ENCODE measurements at places on chromosomes 5 and 9. TPM values are rescaled to one million over a fixed set of nuclear protein-coding genes. Genes with fewer than 3 reads are reported as not detected.
A peak's percentile ranks its signal among the peaks of the same experiment; 100 is the strongest.

- H3K27me3 ChIP-seq = no peaks in the 10 kb centered on the region
- H3K4me1 ChIP-seq = no peaks in the 10 kb centered on the region
- no peak overlapping the region for H3K27ac ChIP-seq
- no peaks in the 10 kb centered on the region for H3K36me3 ChIP-seq
Observed at GRCh38 chr9:107792596-107792995, 303.0 kb upstream of the KLF4 start.

Gene FCN2
- polyA plus RNA-seq = not detected

Gene KIAA1958
- polyA plus RNA-seq = 2.4 TPM

Gene ALDH7A1
- 3.3 TPM for polyA plus RNA-seq

Gene NMUR2
- polyA plus RNA-seq = not detected

DNA sequence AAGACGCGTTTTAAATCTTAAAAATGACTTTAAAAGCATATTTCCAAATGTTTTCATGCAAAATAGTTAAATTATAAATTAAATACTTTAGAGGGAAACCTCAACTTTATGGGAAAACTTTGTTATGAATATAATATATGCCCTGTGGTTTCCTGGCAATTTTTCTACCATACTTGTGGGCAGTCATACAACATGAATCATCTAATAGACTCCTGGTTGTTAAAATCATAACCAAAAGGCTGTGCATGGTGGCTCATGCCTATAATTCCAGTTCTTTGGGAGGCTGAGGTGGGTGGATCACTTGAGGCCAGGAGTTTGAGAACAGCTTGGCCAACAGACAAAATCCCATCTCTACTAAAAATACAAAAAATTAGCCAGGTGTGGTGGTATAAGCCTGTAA is 18.2 kb downstream of the ATP10B start:
- DNase-seq = no peak
- no peak overlapping the region for H3K4me3 ChIP-seq
- H3K27ac ChIP-seq = no peak overlapping the region
- no peaks in the 10 kb centered on the region for H3K36me3 ChIP-seq

Gene SCGB3A2
- not detected for polyA plus RNA-seq

- no peak overlapping the region for H3K4me3 ChIP-seq
- peaks cover 6% of the 10 kb centered on the region for H3K27me3 ChIP-seq
- no peaks in the 10 kb centered on the region for H3K4me1 ChIP-seq
Observed at GRCh38 chr9:113654605-113655428, 191.3 kb downstream of the RGS3 start.

GRCh38 chr5:158976035-158976434 is 123.7 kb downstream of the EBF1 start:
- no peak overlapping the region for H3K4me3 ChIP-seq
- H3K4me1 ChIP-seq = no peaks in the 10 kb centered on the region
- DNase-seq = no peak
- H3K27ac ChIP-seq = no peak overlapping the region

DNA sequence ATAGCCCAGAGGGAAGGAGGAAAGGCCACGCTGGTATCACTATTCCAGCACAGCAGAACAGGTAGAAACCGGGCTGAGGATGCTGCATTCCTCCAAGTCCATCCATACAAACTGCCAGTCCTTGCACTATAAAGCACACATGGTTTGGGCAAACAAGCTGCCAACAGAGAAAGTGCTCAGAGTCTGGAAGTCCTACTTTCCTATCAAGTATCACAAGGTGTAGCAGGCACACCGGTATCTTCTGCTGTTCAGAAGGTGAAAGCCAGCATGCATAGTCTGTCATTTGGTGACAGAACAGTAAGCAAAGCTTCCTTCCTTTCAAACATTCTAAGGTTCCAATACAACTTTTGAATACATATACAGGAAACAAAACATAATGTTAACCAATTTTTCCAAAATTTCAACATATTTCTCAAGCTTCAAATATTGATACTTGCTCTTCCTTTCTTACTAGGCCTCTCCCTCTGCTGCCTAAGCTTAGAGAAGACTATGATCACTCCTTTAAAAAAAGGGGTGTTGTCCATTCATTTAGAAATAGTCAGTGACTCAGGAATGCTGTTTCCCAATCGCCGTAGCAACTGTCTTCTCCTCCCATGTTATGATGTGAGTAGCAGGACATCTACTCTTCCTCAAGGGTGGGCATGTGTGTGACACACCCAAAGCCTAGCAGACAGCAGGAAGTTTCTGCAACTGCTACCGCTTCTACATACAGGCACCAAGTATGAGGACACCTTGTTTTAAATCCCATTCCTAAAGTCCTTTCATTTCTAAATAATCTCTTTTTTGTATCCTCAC is 14.7 kb downstream of the DIAPH1 start:
- H3K4me1 ChIP-seq = peaks cover 96% of the 10 kb centered on the region
- no peak for DNase-seq
- H3K4me3 ChIP-seq = peak overlapping the region; percentile 36
- H3K27me3 ChIP-seq = no peaks in the 10 kb centered on the region
- H3K36me3 ChIP-seq = no peaks in the 10 kb centered on the region
- peak overlapping the region; percentile 7 for H3K27ac ChIP-seq

DNA sequence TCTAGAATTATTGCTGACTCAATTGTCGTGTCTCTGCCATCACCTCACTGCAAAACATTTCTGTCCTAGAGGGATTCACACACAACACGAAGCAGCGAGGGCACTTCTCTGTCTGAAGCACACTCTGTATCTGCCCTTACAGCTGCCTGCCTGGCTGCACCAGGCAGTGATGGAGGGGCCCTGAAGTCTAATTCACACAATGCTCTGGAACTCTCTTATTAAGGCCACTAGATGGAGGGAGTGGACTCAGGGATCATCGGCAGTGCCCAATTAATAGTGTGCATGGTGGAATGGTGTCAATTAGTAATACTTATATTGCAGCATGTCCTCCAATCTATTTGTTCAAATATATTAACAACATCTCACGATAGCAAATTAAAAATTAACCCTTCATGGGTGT is 157.5 kb upstream of the MAP1B start:
- no peak for DNase-seq
- no peak overlapping the region for H3K4me3 ChIP-seq
- H3K27ac ChIP-seq = no peak overlapping the region
- no peaks in the 10 kb centered on the region for H3K27me3 ChIP-seq
- H3K36me3 ChIP-seq = no peaks in the 10 kb centered on the region
